Activated CD8-positive, alpha-beta memory T cell treated with anti-CD3 and anti-CD28 coated beads for 24 hours (primary cell): ENCODE measurements at places on chromosomes 13 and 19.
A peak's percentile ranks its signal among the peaks of the same experiment; 100 is the strongest.

DNA sequence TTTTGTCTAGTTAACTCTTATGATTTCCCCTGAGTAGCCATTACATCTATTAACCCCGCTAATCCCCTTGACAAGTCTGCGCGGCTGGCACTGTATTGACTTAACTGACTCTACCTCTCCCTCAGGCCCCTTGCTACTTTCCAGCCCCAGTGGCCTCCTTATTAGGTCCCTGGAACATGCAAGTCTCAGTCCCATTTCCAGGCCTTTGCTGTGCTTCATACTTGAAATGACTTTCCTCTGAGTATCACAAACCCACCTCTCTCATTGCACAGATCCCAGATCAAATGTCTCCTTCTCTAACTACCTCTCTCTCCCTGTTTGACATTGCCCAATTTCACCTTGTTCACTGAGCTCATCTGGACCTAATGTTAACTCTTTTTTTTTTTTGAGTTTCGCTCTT is 13.2 kb downstream of the SPACA6 start:
- DNase-seq: no peak

DNA sequence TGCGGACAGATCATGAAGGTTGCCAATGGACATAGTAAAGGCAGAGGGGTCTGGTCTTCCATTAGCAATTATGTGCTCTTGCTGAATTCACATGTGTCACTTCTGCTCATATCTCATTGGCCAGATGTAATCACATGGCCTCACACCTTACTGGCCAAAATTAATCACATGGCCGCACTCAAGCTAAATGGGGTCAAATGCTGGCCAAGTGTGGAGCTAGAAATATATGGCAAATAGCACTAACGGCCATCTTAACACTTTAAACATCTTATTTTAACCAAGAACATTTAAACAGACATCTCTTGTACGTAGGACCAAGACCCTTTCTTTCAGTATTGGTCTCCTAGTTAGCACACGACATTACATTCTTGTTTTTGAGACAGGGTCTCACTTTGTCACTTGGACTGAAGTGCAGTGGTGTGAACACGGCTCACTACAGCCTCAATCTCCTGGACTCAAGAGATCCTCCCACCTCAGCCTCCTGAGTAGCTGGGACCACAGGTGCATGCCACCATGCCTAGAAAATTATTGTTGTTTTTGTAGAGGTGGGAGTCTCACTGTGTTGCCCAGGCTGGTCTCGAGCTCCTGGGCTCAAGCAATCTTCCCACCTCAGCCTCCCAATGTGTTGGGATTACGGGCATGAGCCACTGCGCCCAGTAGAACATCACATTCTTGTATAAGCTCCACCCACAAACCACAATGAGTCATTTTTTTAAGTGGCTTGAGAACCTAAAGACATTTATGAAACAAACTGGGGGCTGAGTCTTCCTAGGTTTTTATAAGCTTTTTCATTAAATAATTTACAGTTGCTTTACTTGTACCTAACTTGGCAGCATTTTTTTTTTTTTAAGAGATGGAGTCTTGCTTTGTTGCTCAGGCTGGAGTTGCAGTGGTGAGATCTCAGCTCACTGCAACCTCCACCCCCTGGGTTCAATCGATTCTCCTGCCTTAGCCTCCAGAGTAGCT is 2.9 kb upstream of the PTOV1 start:
- peak; percentile 61 for DNase-seq

DNA sequence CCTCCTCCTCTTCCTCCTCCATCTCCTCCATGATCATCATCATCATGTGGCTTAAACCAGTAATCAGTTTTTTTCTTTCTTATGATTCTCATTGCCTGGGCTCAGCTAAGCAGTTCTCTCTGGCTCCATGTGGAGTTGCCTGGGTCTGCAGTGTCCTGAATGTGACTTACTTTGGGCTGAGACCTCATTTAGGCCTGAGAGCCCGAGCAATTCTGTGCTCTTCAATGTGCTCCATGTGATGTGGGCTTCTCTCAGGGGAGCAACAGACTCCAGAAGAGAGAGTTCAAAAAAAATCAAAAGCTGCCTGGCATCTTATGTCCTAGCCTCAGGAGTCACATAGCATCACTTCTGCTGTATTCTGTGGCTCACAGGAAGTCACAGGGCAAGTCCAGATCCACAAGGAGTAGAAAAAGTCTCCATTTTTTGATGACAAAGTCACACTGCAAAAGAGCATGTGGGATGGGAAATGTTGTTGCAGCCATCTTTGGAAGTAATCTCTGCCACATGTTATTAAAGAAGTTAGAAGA is 128.7 kb downstream of the MAB21L1 start:
- DNase-seq: no peak

DNA sequence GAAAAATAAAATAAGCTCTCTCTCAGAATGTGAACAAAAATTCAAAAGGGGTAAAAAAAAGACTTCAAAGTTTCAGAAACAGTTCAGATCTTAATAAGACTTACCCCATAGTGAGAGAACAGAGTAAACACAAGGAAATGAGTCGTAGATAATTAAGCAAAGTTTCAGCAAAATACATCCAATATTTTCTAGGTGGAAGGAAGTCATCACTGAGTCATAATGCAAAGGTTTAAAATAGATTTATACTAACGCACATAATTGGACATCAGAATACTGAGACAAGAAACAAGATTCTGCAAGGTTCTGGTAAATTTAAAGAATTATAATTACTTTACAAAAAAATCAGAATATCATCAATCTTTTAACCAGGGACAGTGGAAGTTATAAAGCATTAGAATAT is 1370.7 kb upstream of the ATXN8OS start:
- no peak for DNase-seq

- DNase-seq: peak; percentile 75
Measured at GRCh38 chr13:42393573-42394360, 121.8 kb downstream of the AKAP11 start.

GRCh38 chr19:919199-920050 is 2.3 kb downstream of the KISS1R start:
- peak; percentile 74 for DNase-seq

DNA sequence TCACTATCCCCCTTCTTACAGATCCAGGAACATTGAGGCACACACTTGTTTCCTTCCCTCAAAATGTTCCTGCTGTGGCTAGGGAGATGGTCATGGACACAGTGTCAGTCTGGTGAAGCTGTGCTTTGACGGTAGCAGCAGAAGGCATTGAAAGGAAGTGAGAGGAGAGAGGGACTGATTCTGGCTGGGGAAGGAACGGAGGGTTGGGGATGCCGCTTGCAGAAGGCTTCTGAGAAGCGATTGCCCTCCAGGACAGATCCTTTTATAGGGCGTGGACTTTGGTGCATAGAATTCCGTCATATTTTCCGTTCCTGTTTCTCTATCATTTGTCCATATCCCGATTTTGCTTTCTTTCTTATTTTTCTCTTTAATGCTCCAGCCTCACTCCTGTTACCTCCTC is 14.1 kb upstream of the MYH14 start:
- DNase-seq: no peak

- no peak for DNase-seq
Measured at GRCh38 chr19:47141695-47142094, 11.1 kb downstream of the SAE1 start.

DNA sequence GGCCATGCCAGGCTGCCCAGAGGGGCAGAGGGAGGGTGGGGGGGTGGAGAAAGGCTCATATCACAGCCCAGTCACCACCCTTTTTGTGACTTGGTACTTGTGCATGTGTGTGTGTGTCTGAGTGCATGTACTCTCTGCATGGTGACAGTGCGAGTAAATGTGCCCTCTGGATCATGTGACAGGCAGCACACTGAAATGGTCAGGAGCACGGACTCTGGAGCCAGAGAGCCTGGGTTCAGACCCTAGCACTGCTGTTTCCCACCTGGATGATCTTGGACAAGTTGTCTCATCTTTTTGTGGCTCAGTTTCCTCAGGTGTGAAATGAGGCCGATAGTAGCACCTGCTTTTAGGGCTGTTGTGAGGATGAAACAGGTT is 2.0 kb downstream of the CIC start:
- DNase-seq: no peak
